ENCODE measurements at places on chromosomes 4 and X. TPM values are rescaled to one million over a fixed set of nuclear protein-coding genes. Genes with fewer than 3 reads are reported as not detected.
A peak's percentile ranks its signal among the peaks of the same experiment; 100 is the strongest.

CCDC110 gene
- total RNA-seq = 2.0 TPM

CLGN gene
- total RNA-seq = 11.8 TPM

TMEM255A gene
- total RNA-seq = under 0.01 TPM

PAGE2B gene
- total RNA-seq = not detected

CRLF2 gene
- total RNA-seq = not detected

IL2RG gene
- total RNA-seq = not detected

CXCL3 gene
- total RNA-seq = 2.5 TPM

ZCCHC4 gene
- 13.6 TPM for total RNA-seq

DNA sequence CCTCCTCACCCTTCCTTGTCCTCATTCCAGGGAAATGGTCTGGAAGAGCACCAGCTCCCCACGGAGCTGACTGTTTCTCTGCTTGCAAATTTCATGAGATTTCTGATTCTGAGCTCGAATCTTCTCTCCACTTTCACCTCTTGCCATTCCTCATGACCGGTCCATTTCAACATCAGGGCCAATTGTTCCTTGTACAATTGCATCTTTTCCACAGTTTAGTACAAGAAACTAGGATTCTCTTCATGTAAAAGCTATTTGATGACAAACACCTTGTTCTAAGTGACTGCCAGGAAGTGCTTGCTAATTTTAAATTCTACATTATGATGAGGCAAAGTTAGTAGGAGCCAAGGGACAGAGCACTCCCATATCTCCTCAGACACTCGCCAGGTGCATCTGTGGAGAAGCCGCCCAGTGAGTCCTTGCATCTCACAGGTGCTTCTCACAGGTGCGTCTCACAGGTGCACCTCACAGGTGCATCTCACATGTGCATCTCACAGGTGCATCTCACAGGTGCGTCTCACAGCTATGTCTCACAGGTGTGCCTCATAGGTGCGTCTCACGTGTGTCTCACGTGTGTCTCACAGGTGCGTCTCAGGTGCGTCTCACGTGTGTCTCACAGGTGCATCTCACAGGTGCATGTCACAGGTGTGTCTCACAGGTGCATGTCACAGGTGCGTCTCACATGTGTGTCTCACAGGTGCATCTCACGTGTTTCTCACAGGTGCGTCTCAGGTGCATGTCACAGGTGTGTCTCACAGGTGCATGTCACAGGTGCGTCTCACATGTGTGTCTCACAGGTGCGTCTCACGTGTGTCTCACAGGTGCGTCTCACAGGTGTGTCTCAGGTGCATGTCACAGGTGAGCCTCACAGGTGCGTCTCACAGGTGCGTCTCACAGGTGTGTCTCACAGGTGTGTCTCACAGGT, 3.0 kb upstream of the PDE6B start:
- no peaks in the 10 kb centered on the region for H3K36me3 ChIP-seq
- DNase-seq = peak; percentile 2
- no peak overlapping the region for H3K4me3 ChIP-seq
- no peaks in the 10 kb centered on the region for H3K4me1 ChIP-seq
- no peaks in the 10 kb centered on the region for H3K27me3 ChIP-seq

DNA sequence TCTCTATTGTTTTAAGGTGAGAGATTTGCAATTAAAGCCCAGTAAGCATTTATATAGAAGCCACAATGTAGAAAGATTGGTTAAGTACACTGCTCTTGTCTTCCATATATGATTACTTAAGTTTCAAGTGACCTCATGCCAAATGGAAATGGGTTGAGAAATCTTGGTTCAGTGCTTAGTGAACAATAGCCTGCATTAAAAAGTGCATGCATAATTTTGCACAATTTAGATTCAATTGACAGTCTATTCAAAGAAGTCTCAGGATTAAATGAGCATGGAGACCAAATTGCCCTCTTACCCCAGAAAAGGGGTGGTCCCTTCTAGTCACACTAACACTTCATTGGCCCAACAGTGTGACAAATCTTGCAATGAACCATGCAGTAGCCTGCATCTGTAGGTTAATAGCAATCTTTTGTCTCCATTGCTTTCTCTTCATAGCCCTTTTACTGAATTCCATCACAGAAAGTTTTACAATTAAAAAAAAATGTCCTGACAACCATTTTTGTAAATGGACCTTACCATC, 93.6 kb downstream of the HHIP start:
- no peaks in the 10 kb centered on the region for H3K27me3 ChIP-seq
- no peak overlapping the region for H3K27ac ChIP-seq
- H3K36me3 ChIP-seq = no peaks in the 10 kb centered on the region
- no peak overlapping the region for H3K4me3 ChIP-seq

GRCh38 chr4:6941796-6942195, 32.2 kb downstream of the TBC1D14 start:
- DNase-seq = no peak
- H3K36me3 ChIP-seq = no peaks in the 10 kb centered on the region
- H3K4me1 ChIP-seq = peaks cover 12% of the 10 kb centered on the region

DNA sequence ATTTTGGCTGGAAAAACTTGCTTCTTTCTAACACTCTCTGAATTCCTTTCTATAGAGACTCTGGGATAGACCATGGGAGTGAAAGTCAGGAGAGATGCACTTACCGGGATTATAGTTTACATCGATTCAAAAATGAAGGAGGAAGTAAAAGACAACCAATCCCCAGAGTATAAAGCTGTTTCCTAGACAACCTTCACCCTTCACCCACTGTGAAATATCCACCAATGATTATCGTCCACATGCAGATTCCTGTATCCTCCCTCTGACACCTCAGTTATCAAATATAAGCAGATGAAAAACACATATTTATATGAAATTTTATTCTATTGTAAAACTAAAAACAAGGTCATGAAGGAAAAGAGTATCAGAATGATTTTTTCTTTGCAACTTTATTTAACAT, 258.8 kb upstream of the GK2 start:
- no peaks in the 10 kb centered on the region for H3K4me1 ChIP-seq
- no peak overlapping the region for H3K4me3 ChIP-seq
- DNase-seq = no peak

DNA sequence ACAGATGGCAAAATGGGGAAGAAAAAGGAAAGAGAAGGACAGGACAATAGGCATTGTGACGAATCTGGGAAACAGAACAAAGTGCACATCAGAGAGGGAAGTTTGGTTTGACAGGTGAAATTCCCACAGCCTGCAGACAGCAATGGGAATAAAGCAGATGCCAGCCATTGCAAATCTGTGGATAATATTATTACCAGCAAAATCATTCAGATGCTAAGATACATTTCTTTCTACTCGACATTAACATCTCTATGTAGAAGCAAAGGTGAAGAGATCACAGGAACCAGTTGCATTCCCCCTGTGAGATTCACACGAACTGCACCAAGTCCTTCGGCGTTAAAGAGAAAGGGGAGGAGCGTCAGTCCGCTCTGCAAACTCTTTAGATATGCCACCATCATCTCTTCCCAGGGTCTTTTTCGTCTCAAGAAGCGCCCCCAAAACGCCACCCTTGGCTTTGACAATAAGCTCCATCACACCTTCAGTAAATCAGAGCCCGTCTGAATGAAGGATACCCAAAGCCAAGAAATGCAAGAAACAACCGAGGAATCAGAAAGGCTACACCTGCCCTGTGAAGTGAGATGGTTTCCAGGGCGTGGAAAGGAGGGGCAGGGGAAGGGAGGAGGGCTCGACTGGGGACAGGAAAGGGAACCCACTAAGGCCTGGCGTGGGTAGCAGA, 1.9 kb downstream of the NEUROG2 start:
- no peak for DNase-seq
- peaks cover 6% of the 10 kb centered on the region for H3K4me1 ChIP-seq
- no peaks in the 10 kb centered on the region for H3K36me3 ChIP-seq
- H3K4me3 ChIP-seq = no peak overlapping the region

DNA sequence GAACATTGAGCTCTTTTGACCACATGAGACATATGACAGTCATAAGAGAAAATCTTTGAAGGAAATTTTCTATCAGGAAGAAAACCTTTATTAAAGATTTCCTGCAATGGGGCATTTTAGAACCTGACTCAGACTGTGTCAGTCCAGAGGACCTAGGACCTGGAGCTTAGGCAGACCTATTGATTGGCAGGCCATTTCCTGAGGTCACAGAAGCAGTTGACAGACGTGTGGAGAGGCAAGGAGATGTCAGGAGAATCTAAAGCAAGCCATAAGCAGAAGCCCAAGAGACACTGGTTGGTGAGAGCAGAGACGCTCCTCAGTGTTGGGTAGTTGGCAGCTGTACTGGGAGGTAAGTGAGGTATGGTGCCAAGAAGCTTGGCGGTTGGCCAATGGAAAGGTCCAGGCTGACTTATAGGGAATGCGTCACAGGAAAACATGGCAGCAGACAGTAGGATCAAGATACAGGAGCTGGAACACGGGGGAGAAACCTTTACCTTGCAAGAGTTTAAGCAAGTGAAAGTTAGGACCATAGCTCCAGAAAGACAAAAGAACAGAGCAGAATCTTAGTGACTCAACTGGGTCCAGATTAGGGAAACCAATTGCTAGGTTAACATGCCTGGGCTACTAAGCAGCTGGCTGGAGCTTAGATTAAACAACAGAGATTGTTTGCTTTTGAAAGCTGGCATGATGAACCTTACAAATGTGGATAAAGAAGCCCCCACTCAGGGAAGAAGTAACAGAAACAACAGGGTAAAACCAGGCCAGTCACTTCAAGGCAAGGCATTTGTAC, 18.6 kb downstream of the PALLD start:
- no peak overlapping the region for H3K4me3 ChIP-seq
- no peaks in the 10 kb centered on the region for H3K36me3 ChIP-seq
- H3K27me3 ChIP-seq = no peaks in the 10 kb centered on the region
- H3K4me1 ChIP-seq = no peaks in the 10 kb centered on the region
- no peak for DNase-seq

GRCh38 chr4:760616-761015, 55.0 kb downstream of the PCGF3 start:
- peaks cover 26% of the 10 kb centered on the region for H3K36me3 ChIP-seq
- H3K4me1 ChIP-seq = no peaks in the 10 kb centered on the region
- no peaks in the 10 kb centered on the region for H3K27me3 ChIP-seq

- peaks cover 4% of the 10 kb centered on the region for H3K4me1 ChIP-seq
- no peaks in the 10 kb centered on the region for H3K36me3 ChIP-seq
- H3K27me3 ChIP-seq = peaks cover 10% of the 10 kb centered on the region
- no peak overlapping the region for H3K4me3 ChIP-seq
Measured at GRCh38 chr4:7121174-7121573, 53.3 kb upstream of the GRPEL1 start.

- no peaks in the 10 kb centered on the region for H3K27me3 ChIP-seq
- H3K36me3 ChIP-seq = no peaks in the 10 kb centered on the region
- DNase-seq = no peak
- H3K4me1 ChIP-seq = no peaks in the 10 kb centered on the region
- no peak overlapping the region for H3K4me3 ChIP-seq
Measured at GRCh38 chrX:108833993-108834392, 97.6 kb upstream of the IRS4 start.

DNA sequence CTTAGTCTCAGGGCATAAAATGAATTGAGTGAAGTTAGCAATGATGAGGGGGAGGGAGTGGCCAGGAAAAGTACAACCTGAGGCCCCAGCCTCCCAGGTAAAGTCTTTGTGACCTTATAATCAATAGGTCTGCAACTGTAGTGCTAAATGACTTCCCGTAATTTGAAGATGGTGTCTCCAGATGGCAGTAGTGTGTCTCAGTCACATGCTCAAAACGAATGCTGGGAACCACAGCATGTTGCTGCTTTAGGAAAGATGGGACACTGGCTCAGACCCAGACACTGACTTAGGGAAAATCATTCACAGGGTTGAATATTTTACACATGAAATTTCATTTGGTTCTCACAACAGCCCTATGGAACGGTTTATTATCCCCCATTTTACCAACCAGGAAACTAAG, 10.3 kb downstream of the SRPX2 start:
- no peaks in the 10 kb centered on the region for H3K27me3 ChIP-seq
- H3K27ac ChIP-seq = no peak overlapping the region
- no peaks in the 10 kb centered on the region for H3K36me3 ChIP-seq
- peak; percentile 58 for DNase-seq
- H3K4me1 ChIP-seq = peaks cover 11% of the 10 kb centered on the region

GRCh38 chr4:81844717-81845116, 373.0 kb upstream of the RASGEF1B start:
- H3K36me3 ChIP-seq = no peaks in the 10 kb centered on the region
- no peaks in the 10 kb centered on the region for H3K27me3 ChIP-seq
- H3K27ac ChIP-seq = no peak overlapping the region
- no peak overlapping the region for H3K4me3 ChIP-seq

GRCh38 chrX:72652082-72652481, 62.0 kb downstream of the PHKA1 start:
- no peak overlapping the region for H3K4me3 ChIP-seq
- H3K27me3 ChIP-seq = no peaks in the 10 kb centered on the region
- H3K4me1 ChIP-seq = no peaks in the 10 kb centered on the region
- H3K27ac ChIP-seq = no peak overlapping the region

GRCh38 chrX:22032084-22032483, at the start of gene PHEX:
Gene PHEX (plus strand): TSS chrX:22032325. CDS start chrX:22033006, 681 bp downstream.
- no peak for DNase-seq
- no peak within 1 kb of the TSS for H3K4me3 ChIP-seq
- H3K27me3 ChIP-seq = no peaks in the 10 kb centered on the region

- H3K27ac ChIP-seq = peak overlapping the region; percentile 66
- peaks cover 6% of the 10 kb centered on the region for H3K4me1 ChIP-seq
- no peaks in the 10 kb centered on the region for H3K27me3 ChIP-seq
- no peaks in the 10 kb centered on the region for H3K36me3 ChIP-seq
- DNase-seq = no peak
- H3K4me3 ChIP-seq = no peak overlapping the region
Measured at GRCh38 chr4:186920992-186921391, 197.3 kb upstream of the FAT1 start.

GRCh38 chr4:13329340-13329850, 154.7 kb downstream of the RAB28 start:
- no peak overlapping the region for H3K4me3 ChIP-seq
- no peaks in the 10 kb centered on the region for H3K36me3 ChIP-seq
- H3K27me3 ChIP-seq = no peaks in the 10 kb centered on the region
- no peak overlapping the region for H3K27ac ChIP-seq

DNA sequence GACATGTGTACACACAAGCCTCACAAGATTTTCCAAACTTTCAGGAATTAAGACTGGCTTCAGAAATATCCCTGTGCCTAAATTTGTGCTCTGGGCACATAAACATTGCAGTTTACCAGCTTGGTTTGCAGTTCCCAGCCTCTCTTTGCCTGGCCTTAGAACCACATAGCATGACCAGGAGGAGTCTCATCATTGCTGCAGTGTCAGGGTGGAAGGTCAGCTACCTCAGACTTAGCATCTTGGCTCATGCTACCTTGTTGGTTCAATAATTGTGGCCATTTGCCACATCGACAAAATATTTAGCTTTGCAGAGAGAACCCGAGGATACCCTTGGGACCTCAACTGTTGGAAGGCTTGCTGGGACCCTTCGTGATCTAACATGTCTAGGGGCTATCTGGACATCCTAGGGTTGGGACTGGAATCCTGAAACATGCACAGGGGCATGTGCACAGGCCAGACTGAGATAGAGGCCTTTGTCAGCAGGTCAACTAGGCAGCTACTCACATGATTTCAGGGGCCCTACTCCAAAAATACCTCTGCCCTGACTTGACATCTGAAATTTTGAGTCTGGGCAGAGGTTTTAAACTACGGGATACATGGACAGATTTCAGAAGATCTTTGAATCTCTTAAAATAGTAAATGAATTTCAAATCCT, 8.0 kb upstream of the SUPT20HL2 start:
- no peak overlapping the region for H3K4me3 ChIP-seq
- H3K36me3 ChIP-seq = no peaks in the 10 kb centered on the region
- DNase-seq = no peak
- H3K27me3 ChIP-seq = no peaks in the 10 kb centered on the region
- H3K27ac ChIP-seq = no peak overlapping the region
- H3K4me1 ChIP-seq = no peaks in the 10 kb centered on the region
